Activated B cell treated with CpG ODN at 0.5 μM for 24 hours (primary cell): ENCODE measurements at places on chromosomes 3 and 15. TPM values are rescaled to one million over a fixed set of nuclear protein-coding genes. Genes with fewer than 3 reads are reported as not detected.

GRCh38 chr15:30036036-30036703 lies 46.6 kb upstream of the GOLGA8J start:
- DNase-seq, result no peak

TBC1D23 gene
- total RNA-seq, result 27.2 and 27.7 TPM in 2 replicates

UBP1 gene
- total RNA-seq, result 50.1 and 68.6 TPM in 2 replicates

GRCh38 chr3:124413989-124414598 lies 316.2 kb upstream of the UMPS start:
- no peak for DNase-seq
